NCI-H1105 (cell line): ENCODE measurements at places on chromosomes 2 and 18.
A peak's percentile ranks its signal among the peaks of the same experiment; 100 is the strongest.

- no peak for DNase-seq
These were observed 23.8 kb downstream of the GNLY start for GRCh38 chr2:85718009-85718391.

- no peak for DNase-seq
These were observed 19.6 kb downstream of the EHD3 start for GRCh38 chr2:31253356-31254131.

DNA sequence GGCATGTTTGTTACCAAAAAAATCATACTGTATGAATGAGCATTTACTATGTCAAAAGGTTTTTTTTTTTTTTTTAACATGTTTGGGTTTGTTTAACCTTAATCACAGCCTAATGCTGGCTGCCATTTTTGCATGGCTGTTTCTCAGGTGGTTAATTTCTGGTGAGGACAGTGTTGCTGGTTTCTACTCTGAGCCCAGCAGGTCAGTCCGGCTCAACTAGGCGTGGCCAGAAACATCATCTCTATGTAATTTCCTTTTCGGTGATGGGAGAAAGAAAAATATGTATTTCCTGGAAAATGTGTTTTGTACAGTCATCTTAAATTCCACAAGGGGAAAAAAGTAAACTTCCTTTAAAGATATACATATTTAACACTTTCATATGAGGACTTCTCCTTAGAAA, 24.9 kb upstream of the BZW1 start:
- DNase-seq = no peak

- DNase-seq = no peak
These were observed 59.8 kb downstream of the GYPC start for GRCh38 chr2:126715576-126716406.

DNA sequence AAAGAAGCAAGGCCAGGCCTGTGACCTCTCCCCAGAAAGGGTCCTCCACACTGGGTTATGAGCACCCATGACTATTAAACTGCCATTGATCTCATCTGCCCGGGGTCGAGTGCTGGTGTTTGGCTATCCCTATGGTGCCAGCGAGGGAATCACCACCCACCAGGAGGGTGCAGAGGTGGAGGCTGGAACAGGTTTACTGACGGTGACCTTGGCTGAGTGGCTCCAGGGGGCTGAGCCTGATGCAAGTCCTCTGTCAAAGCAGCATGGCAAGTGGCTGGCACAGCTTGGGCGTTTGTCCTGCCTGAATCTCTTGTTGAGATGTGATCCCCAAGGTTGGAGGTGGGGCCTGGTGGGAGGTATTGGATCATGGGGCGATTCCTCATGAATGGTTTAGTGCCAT, 196.4 kb upstream of the HDAC4 start:
- DNase-seq = no peak

DNA sequence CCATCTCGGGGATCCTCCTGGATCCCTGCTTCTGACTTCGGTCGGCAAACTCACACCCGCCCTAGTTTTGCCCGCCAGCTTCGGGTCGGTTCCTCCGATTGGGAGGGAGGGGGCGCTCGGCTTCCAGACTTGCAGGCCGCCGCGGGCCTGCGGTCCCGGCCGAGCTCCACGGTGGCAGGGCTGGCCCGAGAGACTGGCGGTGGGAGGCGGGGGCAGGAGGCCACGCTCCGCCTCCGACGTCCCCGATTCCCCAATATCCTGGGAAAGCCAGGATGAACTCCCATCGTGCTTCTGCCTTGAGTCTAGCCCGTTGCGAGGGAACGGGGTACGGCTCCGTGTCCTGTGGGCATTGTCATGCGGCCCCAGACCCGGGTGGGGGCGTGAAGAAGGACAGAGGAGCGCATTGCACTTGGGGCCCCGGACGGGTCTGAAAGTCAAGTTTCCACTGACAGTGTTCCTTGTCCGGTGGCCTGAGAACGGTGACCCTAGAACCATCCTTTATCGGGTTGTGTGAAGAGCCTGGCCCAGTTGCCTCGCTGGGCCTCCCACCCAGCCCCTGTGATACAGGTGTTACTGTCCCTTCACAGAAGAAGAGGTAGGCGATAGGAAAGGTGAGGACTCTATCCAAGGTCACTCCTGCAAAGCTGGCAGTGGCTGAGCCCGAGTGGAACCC, 2.4 kb upstream of the INHBB start:
- peak; percentile 73 for DNase-seq
